ENCODE measurements at places on chromosomes 11 and 22.

GRCh38 chr11:115007851-115008250, 329.5 kb downstream of the NXPE2 start:
- DNase-seq: no peak

GRCh38 chr11:3202305-3202704, 16.3 kb downstream of the MRGPRG start:
- DNase-seq: no peak

DNA sequence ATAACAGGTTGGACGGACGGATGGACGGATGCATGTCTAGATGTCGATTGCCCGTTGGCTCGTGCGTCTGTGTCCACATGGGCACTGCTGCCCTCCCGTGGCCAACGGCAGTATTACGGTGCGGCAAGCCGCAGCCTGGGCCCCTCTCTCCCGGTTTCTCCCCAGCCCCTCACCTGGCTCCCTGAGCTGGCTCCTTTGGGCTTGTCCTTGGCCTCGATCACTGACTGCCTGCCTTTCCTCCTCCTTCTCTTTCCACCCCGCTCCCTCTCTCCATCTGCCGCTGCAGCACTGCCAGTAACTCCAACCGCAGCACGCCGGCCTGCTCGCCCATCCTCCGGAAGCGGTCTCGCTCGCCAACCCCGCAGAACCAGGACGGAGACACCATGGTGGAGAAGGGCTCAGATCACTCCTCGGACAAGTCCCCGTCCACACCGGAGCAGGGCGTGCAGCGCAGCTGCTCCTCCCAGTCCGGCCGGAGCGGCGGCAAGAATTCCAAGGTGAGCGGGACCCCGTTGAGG, 77.3 kb downstream of the SCN3B start:
- DNase-seq: peak; percentile 59

- no peak for DNase-seq
Measured at GRCh38 chr11:105870516-105871113, 151.4 kb downstream of the MSANTD4 start.

GRCh38 chr11:66334605-66335442, 1.4 kb downstream of the RIN1 start:
- DNase-seq: no peak

DNA sequence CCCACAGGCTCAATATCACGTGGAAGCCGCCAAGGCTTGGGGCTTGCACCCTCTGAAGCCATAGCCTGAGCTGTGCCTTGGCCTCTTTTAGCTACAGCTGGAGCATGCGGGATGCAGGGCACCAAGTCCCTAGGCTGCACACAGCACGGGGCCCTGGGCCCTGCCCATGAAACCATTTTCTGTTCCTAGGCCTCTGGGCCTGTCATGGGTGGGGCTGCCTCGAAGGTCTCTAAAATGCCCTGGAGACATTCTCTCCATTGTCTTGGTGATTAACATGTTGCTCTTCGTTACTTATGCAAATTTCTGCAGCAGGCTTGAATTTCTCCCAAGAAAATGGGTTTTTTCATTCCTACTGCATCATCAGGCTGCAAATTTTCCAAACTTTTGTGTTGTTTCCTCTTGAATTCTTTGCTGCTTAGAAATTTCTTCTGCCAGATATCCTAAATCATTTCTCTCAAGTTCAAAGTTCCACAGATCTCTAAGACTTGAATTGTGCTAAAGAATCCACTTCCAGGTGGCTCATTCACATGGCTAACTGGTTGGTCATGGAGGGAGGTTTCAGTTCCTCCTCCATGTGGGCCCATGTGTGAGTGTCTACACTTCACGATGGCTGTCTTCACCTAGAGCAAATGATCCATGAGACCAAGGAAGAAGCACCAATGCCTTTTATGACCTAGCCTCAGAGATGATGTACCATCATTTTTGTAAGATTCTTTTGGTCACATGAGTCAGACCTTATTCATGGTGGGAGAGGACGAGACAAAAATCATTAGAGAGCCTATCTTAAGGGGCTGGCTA, 7.4 kb upstream of the CREBZF start:
- DNase-seq: no peak

- no peak for DNase-seq
Measured at GRCh38 chr22:24695060-24695459, 79.5 kb downstream of the PIWIL3 start.

DNA sequence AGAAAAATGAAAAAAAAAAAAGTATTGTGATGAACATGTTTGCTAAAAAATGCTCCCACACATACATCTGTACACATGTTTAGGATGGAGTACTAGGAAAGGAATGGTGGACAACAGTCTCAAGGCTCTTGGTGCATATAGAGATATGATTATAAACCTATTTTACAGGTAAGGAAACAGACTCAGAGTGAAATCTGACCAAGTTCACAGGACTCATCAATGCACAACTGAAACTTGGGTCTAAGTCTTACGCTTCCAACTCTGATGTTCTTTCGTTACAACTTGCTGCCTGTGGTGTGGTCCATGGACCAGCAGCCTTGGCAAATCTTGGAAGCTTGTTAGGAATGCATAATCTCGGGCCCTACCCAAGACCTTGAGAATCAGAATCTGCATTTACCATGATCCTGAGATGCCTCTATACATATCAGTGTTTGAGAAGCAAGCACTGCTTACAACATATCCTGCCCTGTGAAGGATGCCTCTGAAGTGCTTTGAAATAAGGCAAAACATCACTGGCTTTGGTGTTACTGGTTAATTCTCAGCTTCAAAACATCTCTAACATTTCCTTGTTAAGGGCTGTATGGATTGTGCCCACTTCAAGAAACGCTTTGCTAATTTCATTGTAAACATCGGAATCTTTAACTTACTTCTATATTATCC, 39.9 kb upstream of the NUP160 start:
- no peak for DNase-seq

- no peak for DNase-seq
Measured at GRCh38 chr11:22304337-22304961, 33.7 kb upstream of the SLC17A6 start.

DNA sequence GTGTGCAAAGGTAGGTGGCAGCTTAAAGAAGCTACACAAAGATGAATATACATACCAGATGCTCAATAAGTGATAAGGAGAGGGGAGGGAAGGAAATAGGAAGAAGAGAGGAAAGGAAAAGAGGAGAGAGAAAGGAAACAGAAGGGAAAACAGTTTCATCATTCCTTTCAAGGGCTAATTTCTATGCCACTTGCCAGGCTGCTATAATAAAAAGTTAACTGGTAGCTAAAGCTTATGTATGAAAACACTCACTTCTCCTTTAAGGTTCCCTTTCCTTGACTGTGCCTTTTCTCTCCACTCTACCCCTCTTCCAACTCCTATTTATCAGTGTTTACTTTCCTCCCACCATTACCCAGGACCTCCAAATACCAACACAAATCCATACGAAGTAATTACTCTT, 347.9 kb downstream of the DLG2 start:
- DNase-seq: no peak

DNA sequence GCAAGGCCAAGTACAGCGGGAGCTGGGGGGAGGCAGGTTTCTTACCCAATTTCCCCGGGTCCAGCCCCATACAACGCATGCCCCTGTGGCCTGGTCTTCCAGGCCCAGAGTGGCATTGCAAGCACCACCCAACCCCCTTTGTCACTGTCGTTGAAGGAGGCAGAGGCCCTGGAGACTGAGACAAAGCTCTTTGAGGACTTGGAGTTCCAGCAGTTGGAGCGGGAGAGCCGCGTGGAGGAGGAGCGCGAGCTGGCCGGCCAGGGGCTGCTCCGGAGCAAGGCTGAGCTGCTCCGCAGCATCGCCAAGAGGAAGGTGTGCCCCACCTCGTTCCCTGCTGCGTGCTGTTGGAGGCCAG, 27.8 kb downstream of the PHLDB1 start:
- DNase-seq: no peak

- no peak for DNase-seq
Measured at GRCh38 chr11:61571869-61572268, 9.0 kb downstream of the SYT7 start.

DNA sequence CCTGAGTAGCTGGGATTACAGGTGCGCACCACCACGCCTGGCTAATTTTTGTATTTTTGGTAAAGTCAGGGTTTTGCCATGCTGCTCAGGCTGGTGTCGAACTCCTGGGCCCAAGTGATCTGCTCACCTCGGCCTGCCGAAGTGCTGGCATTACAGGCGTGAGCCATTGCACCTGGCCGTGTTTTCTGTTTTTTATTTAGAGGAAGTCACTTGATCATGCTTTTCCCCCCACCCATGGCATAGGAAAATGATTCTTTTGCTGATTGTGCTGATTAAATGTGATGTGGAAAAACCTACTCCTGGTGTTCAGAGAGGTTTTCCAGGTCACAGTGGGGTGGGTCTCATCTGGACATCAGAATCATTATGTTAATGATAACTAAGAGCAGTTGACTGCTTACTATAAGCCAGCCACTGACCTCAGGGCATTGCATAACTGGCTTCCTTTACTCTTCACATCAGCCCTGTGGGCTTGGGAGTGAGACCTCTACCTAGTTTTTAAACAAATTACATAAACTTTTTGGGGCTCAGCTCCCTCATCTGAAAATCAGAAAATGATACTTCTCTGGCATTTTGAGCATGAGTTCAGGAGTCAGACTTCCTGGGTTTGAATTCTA, 71.0 kb downstream of the PTPRJ start:
- DNase-seq: no peak

- no peak for DNase-seq
Measured at GRCh38 chr11:45385844-45386243, 99.7 kb upstream of the SYT13 start.

DNA sequence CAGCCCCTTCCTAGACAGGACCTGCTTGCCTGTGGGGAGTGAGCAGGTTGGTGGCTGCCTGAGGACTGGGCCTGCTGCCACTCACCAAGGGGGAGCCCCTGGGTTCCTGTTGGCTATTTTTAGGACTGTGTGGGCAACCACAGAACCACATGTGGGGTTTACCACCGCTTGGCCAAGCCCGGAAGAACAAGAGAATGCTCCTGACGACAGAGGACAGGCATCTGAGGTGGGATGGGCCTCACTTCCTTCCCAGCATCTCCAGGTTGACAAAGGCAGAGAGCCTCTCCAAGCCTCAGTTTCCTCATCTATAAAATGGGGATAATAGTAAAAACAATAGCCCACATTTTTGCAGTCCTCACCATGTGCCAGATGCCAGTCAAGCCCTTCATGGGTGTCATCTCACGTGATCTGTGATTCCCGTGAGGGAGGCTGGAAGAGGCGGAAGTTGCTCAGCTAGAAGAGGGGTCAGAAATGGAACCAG, 43.6 kb downstream of the LRRC32 start:
- DNase-seq: no peak

GRCh38 chr22:46740910-46741780, 3.1 kb upstream of the CERK start:
- no peak for DNase-seq

- DNase-seq: no peak
Measured at GRCh38 chr22:32971276-32971675, 86.9 kb downstream of the SYN3 start.

- peak; percentile 93 for DNase-seq
Measured at GRCh38 chr22:23893945-23894709, at the start of gene MIF. MIF (plus strand) TSS chr22:23894383; CDS start chr22:23894475, 92 bp downstream.

DNA sequence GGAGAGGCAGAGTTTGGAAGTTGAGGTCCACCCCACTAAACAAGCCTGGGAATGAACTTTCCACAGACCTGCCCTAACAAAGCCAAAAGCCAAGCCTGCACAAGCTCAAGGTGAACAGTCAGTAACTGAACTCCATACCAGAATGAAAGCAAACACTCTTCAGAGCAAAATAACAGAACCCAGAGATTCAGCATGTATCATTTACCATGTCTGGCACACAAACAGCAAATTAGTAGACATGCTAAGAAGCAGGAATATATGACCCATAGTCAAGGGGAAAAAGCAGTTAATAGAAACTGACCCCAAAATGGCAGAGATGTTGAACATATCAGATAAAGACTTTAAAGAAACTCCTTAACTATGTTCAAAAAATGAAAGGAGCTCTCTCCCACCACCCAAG, 31.3 kb downstream of the TBX1 start:
- DNase-seq: no peak

- DNase-seq: no peak
Measured at GRCh38 chr11:92829121-92829520, 140.3 kb upstream of the MTNR1B start.

GRCh38 chr22:38947321-38948140, 9.9 kb upstream of the APOBEC3A start:
- no peak for DNase-seq

Measured in T-helper 9 cell (primary cell).